ENCODE measurements at places on chromosomes 3 and 15.

- peak; percentile 76 for DNase-seq
Measured at GRCh38 chr15:68817304-68818065, 3.2 kb downstream of the ANP32A start.

DNA sequence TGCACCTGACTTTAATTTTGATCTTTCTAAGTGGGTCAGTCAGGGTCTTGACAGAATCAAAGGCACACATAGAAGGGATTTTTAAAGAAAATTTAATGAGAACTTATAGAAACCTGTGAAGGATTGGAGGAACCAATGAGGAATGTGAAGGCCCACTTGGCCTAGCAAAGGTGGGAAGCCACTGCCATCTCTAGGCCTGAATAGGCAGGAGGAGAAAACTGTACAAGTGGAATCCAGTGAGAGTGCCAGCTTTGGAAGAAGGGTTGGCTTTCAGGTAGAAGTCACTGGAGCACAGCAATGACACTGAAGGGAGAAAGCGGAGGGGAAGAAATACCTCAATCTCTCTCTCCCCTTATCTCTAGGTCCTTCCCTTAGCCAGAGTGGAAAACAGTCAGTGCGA, 380.7 kb upstream of the KCNMB2 start:
- DNase-seq = no peak

- DNase-seq = no peak
Measured at GRCh38 chr3:50162034-50162883, 7.1 kb downstream of the SEMA3F start.

GRCh38 chr15:65409036-65409631, 13.6 kb downstream of the IGDCC4 start:
- DNase-seq = no peak

GRCh38 chr3:152300029-152300731, 31.5 kb downstream of the MBNL1 start:
- DNase-seq = no peak

- DNase-seq = no peak
Measured at GRCh38 chr15:77710637-77711036, 77.9 kb upstream of the LINGO1 start.

- no peak for DNase-seq
Measured at GRCh38 chr3:169118666-169119370, 544.7 kb downstream of the MECOM start.

DNA sequence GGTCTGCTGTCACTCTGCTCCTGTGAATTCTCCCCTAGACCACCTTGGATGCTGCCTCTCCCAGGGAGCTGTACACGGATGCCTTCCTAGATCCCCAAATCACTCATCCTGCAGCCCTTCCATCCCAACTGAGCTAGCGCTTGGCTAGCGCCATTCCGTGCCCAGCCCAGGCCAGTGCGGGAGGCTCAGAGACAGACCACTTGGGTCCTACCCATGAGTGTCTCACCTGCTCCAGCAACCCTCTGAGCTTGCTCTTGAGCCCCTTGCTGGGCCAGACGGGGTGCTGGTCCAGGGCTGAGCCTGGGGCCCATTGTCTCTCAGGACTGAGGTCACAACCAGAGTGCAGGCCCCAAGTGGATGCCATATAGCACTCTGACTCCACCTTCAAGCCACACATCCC, 17.7 kb downstream of the SH2D7 start:
- DNase-seq = no peak

GRCh38 chr15:98957655-98958054, 49.9 kb downstream of the PGPEP1L start:
- no peak for DNase-seq

- DNase-seq = peak; percentile 46
Measured at GRCh38 chr15:63504979-63505841, 817 bp downstream of the USP3 start.

GRCh38 chr3:195802261-195802701, 9.4 kb downstream of the MUC4 start:
- no peak for DNase-seq

DNA sequence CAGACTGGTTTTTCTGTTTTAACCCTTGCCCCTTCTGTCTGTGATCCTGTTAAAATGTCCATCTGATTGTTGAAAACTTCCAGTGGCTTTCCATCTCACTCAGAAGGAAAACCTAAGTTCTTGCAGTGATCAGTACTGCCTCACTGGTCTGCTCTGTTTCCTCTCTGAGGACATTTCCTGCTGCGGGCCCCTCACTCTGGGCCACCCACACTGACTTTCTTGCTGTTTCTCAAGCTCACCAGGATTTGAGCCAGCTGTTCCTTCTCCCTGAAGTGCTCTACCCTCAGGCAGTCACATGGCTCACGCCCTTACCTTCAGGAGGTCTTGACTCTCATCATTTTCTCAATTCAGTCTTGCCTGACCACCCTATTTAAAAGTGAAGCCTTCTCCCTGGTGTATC, 1.8 kb downstream of the GRK7 start:
- DNase-seq = no peak

DNA sequence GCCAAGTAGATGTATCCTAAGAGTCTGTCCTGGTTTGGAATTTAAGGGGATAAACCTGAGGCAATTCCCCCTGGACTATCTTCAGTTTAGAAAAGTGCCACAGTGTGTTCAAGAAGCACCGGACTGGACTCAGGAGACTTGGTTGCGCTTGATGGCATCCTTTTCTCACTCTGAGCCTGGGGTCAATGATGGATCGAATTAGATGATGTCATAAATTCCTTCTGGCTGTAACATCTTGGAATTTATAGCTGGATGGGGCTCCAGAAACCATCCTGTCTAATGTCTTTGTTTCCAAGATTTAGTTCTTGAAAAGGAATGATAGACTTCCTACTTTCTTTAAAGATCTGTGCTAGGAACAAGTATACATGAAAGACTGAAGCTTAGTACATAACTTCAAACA, 280.6 kb downstream of the LPP start:
- no peak for DNase-seq

- DNase-seq = peak; percentile 83
Measured at GRCh38 chr15:90934256-90934948, 683 bp upstream of the UNC45A start.

GRCh38 chr3:129596194-129597086, 10.0 kb downstream of the PLXND1 start:
- no peak for DNase-seq

DNA sequence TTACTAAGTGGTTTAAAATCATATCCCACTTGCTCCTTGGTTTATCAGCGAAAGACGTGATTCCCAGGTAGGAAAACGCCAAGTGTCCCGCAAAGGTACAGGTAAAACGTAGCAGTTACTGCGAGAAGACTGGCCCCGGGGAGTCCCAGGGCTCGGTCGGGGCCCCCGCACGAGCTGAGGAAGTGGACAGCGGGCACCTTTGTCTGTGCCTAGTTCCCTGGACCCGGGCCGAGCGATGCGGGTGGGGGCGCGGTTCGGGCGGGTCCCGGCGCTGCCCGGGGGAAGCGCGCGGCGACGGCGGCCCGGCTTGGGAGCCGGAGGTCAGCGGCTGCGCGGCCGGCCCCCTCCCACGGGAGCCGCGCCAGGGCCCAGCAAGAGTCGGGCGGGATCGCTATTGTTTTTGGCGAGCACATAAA, 864 bp upstream of the NEO1 start:
- peak; percentile 1 for DNase-seq

GRCh38 chr3:141401095-141401494, 32.8 kb downstream of the ZBTB38 start:
- no peak for DNase-seq

DNA sequence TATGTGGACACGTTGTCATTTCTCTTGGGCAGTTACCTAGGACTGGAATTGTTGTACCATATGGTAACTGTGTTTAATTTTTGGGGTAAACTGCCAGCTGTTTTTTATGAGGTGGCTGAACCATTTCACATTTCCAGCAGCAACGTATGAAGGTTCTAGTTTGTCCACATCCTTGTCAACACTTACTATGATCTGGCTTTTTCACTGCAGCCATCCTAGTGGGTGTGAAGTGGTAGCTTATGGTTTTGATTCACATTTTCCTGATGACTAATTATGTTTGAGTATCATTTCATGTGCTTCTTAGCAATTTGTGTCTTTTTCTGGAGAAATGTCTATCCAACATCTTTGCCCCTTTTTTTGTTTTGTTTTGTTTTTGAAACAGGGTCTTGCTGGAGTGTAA, 96.2 kb downstream of the VGLL4 start:
- no peak for DNase-seq

DNA sequence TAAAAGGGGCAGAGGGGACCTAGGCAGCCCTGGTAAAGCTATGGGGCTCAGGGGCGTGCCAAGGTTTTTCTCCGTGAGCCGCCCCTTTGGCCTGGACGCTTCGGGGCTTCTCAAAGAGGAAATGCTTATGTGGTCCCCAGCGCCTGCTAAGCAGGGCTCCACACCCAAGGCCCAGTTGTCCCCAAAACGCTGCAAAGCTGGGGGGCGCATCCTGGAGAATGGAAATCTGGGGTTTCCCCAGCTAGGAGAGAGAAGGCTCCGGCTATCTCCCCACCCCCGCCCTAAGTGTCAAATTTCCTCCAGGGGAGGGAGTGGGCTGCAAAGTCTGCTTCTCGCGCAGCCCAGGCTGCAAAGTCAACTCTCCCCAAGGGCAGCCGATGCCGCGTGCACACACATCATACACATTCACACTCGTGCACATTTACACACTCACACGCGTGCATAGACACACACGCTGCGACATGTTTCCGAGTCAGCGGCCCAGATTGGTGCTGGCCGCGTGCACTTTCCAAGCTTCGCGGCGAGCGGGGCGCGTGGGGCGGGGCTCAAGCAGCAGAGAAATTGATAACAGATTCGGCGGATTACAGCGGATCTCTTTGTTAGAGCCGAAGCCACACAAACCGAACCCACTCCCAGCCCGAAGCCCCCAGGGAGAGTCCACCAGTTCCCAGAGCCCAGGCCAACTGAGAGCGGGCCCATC, 4.5 kb downstream of the WNT5A start:
- DNase-seq = no peak

- DNase-seq = peak; percentile 43
Measured at GRCh38 chr15:85793641-85794597, 806 bp downstream of the KLHL25 start.

GRCh38 chr3:96813820-96814650, at the start of gene EPHA6:
EPHA6 (plus strand) TSS chr3:96814594.
- DNase-seq = no peak

GRCh38 chr3:141240687-141241615, 9.3 kb downstream of the PXYLP1 start:
- no peak for DNase-seq

DNA sequence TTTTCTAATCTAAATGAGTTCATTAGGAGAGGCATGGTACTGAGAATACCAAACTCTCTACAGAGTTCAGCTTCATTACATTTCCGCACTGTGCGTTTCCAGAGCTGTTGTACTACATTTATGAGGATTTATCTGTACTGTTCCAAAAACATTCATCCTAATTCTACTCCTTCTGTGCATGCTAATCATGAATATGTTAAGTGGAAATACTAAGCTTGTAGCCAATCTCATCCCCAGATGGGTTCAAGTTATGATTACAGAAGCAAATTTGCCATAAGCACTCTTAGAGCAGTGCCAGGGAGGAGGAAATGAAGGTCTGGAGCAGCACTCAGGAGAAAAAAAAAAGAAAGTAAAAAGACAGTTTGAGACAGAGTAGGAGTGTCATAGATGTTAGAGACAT, 544.3 kb downstream of the GBE1 start:
- no peak for DNase-seq

- DNase-seq = no peak
Measured at GRCh38 chr3:129248286-129248979, 973 bp upstream of the COPG1 start.

DNA sequence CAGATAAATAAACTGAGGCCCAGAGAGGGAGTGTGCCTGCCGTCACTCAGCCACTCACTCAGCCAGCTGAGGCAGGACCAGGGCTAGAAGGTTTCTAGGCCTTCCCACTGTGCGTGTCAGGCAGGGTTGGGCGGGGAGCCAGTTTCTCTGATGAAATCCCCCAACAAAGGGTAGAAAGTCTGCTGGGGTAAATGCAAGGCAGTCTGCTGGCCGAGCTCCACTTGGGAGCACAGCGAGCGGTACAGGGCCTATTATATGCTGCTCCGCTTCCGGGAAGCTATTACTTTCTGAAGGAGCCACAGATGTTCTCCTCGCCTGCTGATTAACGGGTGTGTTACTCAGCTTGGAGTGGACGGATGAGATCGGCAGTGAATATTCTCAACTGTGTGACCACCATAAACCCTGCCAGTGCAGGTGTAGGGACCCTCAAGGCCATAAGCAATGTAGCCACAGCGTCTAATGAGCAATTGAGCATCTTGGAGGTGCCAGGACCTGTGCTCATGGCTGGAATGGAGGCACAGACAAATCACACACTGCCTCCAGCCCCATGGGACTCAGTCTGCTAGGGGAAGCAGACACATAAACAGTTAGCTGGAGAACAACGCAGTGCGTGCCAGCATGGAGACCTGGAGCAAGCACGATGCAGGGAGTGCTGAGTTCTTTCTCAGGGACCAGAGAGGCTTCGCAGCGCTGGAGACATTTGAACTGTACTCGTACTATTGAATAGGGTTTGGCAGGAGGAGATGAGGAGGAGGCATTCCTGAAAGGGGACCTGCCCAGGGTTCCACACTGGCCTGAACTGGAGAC, 42.1 kb downstream of the CORO2B start:
- DNase-seq = no peak

- no peak for DNase-seq
Measured at GRCh38 chr3:100629421-100630127, 20.2 kb downstream of the ADGRG7 start.

DNA sequence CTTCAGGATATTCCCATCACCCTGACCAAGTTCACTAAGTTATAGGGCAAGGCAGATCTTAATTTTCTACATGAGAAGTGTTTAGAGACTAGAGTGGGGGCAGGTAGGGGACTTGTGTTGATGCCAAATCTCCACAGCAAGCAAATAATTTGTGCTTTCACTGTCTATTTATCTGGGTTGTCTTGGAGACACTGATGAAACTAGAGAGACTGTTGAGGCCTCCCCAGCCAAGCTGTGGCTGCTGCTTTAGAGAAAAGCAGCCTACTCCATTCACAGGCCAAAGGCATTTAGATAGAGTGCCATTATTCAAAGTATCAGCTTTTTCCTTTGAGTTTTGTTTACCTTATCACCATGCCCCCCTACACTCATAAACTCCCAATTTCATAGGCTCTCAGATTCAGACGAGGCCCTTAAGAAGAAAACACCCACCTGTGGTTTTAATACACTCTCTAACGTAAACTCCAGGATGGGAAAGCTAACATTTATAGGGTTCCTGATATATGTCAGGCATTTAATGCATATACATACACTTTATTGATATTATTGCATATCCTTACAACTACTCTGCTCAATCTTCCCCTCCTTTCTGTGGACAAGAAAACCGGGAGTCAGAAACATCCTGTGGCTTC, 130.4 kb upstream of the FOXB1 start:
- no peak for DNase-seq

DNA sequence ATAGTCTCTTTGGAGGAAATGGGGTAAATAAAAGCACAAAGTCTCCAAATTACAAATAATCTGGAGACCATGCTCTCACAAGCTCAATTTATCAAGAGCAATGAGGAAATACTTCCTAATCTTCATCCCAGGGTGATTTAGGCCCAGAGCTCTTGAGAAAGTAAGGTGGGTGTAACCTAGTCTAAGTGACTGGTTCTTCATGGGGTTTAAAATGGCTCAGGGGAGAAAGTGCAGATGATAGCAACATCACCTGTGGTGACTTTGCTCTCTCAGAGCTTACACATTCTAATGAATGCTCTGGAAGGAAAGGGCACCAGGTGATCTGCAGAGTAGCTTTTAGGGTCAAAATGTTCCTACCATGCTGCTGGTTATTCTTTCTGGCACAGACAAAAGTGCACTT, 118.4 kb upstream of the TP63 start:
- DNase-seq = no peak
